ENCODE measurements at places on chromosomes 1 and 21.

- DNase-seq = no peak
Measured at GRCh38 chr1:158019171-158019868, 25.9 kb downstream of the KIRREL1 start.

- no peak for DNase-seq
Measured at GRCh38 chr1:109667452-109668122, at the start of gene GSTM2. GSTM2 (plus strand) TSS chr1:109668057; CDS start chr1:109668116, 59 bp downstream.

DNA sequence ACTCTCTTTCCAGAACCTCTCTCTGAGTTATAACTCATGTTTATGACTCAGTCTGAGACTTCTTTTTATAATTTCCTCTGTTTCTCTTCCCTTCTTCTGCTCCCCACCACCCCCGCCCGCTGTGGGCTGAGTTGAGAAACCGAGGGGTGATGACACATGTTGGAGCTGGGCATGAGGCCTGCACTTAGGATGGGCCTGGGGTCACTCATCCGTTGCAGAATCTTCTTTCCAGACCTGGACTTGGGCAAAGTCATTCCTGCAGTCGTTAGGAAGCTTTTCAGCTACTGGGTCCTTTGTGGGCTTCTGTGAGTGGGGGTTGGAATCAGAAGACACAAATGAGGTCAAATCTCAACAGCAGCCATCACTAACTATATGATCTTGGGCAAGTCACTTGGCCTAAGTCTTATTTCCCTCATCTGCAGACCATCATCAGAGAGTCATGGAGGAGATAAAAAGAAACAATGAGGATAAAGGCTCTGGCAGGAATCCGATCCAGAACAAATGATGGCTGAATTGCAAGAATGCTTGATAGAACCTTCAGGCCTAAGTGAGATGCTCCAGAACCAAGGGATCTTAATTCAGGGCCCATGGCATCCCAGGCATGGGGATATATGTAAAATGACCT lies 53.4 kb downstream of the RPS6KA1 start:
- DNase-seq = no peak

- no peak for DNase-seq
Measured at GRCh38 chr1:158285756-158286241, 3.9 kb upstream of the CD1C start.

DNA sequence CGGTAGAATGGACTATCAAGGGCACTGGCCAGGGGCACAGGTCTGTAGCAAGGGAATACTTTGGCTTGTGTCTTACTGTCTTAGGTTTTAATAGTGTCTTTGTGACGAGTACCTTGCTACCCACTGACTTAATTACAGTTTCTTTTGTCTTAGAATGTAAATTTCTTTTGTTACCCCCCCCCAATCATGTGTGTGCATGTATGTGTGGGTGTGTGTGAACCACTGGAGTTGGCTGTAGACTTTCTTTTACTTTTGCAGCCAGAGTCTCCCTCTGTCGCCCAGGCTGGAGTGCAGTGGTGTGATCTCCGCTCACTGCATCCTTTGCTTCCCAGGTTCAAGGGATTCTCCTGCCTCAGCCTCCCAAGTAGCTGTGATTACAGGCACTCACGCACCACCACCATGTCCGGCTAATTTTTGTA lies 61.8 kb upstream of the CLDN14 start:
- DNase-seq = no peak

All from NCI-H187 treated with DMSO at 0.1 percent for 48 hours (cell line).